NCI-H187 treated with DMSO at 0.1 percent for 48 hours (cell line): ENCODE measurements at places on chromosomes 11 and 22.

DNA sequence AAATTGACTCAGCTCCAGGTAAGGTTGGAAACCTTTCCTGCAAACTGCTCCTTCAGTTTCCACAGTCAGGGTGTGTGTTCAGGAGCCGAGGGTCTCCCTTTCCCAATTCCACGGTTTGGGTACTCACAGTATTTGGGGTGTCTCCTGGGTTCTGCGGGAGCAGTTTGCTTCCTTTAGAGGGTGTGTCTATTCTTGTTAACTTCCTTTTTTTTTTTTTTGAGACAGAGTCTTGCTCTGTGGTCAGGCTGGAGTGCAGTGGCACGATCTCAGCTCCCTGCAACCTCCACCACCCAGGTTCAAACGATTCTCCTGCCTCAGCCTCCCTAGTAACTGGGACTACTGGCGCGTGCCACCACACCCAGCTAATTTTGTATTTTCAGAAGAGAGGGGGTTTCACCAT, 251.4 kb downstream of the LUZP2 start:
- no peak for DNase-seq

GRCh38 chr11:1219446-1219833, 3.4 kb upstream of the MUC5B start:
- no peak for DNase-seq

DNA sequence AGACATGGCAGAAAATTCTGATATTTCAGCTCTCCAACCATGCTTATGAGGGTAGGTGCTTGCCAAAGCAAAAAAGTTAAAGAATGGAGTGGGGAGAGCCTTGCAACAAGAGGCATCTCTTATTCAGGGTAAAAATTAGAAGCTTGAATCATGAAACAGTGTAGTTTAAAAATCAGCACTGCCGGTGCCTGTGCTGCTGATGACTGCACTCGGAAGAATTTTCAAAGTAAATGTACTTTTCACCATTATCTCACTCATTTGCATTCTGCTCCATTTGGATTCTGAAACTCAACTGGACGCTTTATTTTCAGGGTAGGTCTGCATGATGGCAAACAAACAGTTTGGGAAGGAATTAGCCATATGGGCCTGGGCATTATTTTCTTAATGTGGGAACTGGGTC, 126.3 kb downstream of the KIRREL3 start:
- no peak for DNase-seq

DNA sequence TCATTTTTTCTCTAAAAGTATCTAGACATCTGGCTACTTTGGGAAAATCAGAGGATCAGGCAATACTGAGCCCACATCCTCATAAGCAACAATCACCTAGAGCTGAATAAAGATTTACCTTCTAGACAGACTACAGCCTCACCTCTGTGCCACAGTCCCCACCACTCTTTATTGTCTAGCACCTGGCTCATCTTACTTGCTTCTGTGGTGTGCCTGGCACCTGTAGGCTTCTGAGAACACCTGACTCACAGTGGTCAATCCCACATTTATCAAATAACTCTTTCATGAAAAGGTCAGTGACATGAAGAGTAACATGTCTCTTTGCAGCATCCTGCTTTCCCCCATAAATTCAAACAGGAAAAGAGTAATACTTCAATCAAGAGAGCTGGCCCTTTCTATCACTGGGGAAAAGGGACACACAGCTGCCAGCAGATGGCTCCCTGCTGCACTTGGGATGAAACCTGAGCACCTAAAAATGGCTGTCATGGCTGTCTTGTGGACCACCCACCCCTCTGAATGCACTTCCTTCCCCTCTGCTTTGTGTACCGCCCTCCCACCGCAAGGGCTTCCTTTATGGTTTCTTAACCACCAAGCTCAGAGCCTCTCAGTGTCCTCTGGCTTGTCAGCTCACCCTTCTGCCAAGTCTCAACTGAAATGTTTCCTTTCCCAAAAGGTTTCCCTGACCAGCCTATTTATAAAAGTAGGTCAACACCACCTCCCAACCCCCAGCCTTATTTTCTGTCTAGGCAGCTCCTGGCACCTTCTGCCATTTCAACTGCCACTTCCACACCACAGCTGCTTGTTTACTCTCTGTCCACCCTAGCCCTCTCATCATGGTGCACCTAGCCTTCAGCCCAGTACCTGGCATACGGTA, 9.3 kb downstream of the TFIP11 start:
- no peak for DNase-seq

DNA sequence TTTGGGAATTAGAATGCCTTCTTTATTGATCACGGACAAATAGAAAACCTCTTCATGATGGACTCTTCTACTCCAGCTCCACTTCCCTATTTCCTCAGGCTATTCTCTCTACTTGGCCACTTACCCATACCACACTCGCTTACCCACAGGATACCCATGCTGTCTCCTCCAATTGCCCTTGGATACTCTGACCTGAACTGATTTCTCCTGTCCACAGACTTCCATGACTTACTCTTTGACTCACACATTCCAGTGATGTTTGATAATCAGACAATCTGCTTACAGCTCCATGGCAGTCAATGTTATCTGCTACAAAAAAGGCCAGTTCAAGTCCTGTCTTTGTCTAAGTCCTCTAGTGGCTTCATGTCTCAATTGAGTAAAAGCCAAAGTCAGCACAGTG, 292.0 kb upstream of the CTSC start:
- DNase-seq: no peak

DNA sequence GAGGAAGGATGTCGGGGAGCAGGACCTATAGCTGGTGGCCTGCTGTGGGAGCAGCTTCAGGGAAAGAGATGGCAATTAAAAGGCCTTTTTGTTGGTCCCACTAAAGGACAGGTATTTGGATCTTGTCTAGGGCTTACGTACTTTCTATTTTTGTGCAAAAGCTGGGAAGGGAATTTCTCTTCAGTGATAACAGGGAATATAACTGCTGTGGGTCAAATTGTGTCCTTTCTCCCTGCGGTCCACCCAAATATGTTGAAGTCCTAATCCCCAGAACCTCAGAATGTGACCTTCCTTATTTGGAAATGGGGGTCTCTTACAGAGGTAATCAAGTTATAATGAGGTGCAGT, 14.0 kb downstream of the HSPA8 start:
- no peak for DNase-seq

GRCh38 chr11:9076661-9077060, 14.7 kb downstream of the SCUBE2 start:
- no peak for DNase-seq

- DNase-seq: no peak
Measured at GRCh38 chr11:35165423-35166368, 26.7 kb downstream of the CD44 start.

DNA sequence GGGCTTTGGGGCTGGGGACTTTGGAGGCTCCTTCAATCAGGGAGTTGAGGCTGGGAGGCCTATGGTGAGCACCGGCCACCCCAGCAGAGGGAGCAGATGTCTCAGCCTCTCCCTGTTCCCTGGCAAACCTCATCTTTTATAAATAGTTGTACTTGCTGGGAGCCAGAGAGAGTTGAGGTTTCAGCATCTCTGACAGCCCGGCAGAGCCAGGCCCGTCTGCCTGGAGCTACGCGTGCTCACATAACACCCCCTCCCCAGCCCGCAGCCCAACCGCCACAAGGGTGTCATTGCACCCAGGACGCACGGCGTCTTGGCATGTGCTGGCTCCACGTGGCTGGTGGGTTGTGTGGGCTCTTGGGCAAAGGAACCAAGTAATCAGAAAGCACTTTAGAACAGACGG, 127.1 kb downstream of the CHST1 start:
- no peak for DNase-seq

DNA sequence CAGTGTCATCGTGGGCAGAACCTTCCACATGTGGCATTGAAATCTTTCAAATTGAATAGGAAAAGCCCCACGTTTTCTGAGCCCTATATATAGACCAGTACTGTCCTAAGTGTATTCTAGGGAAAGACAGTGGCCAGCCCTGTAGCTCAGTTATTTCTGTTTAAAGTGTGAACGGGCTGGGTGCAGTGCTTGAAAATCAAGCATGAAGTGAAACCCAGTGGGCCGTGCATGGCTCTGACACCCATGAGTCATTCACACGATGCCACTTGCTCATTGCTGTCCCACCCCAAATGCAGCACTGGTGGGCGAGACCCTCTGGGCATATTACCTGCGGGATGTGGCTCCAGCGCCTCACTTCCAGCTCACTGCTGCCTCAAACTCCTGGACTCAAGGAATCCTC, 29.8 kb upstream of the CCDC188 start:
- no peak for DNase-seq

- DNase-seq: no peak
Measured at GRCh38 chr11:22567759-22568158, 57.9 kb downstream of the FANCF start.

DNA sequence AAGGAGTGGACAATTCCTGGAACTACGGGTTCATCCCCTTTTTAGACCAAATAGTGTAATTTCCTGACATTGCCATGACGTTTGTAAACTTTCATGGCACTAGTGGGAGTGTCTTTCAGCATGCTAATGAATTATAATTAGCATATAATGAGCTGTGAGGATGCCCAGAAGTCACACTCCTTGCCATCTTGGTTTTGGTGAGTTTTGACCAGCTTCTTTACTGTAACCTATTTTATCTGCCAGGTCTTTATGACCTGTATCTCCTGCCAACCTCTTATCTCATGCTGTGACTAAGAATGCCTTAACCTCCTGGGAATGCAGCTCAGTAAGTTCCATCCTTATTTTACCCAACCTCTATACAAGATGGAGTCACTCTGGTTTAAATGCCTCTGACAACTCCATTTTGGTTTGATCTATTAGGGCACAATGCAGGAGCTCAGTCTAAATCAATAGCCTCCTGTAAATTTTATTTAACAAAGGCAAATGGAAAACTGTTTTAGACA, 20.7 kb downstream of the OR10A6 start:
- no peak for DNase-seq

GRCh38 chr22:24106385-24107381, 74.6 kb upstream of the SUSD2 start:
- DNase-seq: no peak

GRCh38 chr22:39631381-39632286, 61.1 kb downstream of the CACNA1I start:
- DNase-seq: no peak

DNA sequence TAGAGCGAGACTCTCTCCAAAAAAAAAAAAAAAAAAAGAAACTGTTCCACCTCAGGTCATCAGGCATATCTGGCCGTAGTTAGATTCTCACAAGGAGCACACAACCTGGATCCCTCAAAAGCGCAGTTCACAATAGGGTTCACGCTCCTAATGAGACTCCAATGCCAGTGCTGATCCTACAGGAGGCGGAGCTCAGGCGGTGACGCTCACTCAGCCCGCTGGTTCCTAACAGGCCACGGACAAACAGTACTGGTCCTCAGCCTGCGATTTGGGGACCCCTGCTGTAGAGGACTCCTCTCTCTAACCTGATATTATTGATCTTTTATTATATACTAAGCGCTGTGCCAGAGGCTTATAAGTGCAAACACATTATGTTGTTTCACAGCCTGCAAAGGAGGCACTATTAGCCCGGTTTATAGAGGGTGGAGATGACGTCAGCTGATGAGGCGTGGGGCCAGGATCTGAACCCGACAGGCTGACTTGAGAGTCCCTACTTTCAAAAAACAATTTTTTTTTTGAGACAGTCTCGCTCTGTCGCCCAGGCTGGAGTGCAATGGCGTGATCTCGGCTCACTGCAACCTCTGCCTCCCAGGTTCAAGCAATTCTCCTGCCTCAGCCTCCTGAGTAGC, 4.9 kb upstream of the MAFF start:
- DNase-seq: no peak

GRCh38 chr22:25780673-25781072, 38.7 kb downstream of the MYO18B start:
- DNase-seq: no peak

GRCh38 chr11:32602657-32603415, 19.2 kb downstream of the EIF3M start:
- DNase-seq: no peak
